ENCODE measurements at places on chromosomes 5 and 9.

DNA sequence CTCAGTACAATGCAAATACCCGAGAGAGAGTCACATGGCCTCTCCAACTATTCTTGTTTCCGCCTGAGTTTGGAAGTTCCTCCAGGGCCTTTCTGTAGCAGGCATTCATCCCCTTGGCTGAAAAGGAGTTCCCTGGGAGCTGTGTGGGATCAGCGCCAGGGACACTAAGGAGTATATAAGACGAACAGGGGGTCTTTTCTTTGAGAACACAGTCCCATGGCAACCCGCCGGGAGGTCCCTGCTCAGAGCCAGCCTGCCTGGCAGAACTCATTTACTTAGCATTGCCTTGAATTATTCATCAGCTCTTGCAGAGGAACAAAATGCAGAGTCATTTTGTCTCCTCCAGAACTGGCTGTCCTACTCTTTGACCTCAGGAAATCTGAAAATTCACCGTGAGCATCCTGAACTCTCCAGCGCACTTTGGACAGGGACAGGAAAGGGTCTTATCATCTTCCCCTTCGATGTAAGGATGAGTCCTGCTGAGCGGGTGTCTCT, 120.4 kb upstream of the OSMR start:
- no peak for DNase-seq

DNA sequence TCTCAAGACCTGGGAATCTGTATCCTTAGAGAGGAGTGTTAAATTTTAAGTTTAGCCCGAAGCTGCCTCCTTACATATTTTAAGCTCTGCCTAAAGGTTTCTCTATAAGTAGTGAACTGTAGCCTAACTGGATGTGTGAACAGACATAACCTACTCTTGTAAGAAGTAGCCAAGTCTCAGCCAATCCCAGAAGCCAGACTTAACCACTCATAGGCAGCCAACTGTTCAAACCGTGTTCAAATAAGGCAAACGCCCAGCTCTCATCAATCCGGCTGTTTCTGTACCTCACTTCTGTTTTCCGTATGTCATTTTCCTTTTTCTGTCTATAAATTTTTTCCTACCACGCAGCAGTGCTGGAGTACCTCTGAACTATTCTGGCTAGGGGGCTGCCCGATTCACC, 58.7 kb upstream of the HRH2 start:
- DNase-seq = no peak

- no peak for DNase-seq
Observed at GRCh38 chr9:4126184-4126865, 173.5 kb downstream of the GLIS3 start.

DNA sequence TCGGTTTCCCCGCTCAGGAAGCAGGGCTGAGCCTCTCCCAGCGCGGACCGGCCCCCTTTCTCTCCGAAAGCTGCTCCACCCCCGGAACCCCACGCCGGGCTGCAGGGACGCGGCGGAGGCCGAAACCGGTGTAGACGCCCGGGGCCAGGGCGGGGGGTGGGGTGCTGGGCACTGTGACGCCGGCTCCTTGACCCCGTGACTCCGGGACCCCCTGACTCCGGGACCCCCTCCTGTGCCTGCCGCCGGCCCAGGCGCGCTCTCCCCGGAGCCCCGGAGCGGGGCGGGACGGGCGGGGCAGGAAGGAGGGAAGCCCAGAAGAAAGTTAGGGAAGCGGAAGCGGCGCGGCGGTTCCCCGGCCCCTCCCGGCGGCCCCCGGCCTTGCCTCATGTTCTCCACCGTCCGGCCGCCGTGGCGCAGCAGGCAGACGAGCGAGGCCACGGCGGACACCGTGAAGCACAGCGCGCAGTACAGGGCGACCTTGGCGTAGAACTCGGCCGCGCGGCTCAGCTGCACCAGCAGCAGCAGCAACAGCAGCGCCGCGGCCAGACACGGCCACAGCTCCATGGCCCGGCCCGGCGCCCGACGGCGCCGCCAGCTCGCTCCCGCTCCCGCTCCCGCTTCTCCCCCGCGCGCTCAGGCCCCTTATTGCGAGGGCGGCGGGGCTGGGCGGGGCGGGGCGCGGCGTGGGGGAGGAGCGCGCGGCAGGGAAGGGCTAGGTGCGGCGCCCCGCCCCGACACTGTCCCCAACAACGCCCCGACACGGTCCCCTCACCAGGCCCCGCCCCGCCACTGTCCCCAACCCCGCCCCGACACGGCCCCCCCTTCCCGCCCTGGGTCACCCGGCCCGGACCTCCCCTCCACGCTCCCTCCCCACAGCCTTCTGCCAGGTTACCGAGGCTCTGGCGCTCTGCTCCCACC, at the start of gene AGPAT2:
Gene AGPAT2, minus strand, starts transcription at position 664 of the 918 bp plus-strand sequence. Its CDS starts 100 bp downstream, at position 564.
- DNase-seq = no peak

- DNase-seq = no peak
Observed at GRCh38 chr5:181088289-181088688, 42.7 kb downstream of the OR2V1 start.

- DNase-seq = no peak
Observed at GRCh38 chr5:1436036-1436435, 9.2 kb downstream of the SLC6A3 start.

GRCh38 chr5:11387382-11387781, 516.9 kb downstream of the CTNND2 start:
- no peak for DNase-seq

DNA sequence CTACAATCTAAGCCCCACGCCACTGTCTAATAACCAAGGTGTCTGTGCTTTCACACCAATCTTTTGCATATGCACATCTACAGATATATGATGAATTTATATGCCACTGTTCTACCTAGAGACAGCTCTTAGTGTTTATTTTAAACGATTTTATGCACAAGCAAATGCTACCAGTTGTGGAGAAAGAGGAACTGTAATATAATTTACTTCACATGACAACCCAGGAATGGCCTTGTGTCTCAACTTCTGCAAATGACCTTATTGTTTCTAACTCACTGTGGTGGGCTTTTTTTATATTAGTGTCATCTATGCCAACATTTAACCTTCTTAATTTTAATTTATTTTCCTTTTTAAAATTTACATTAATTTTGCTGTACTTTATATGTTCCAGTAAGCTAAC, 531.1 kb upstream of the TLE4 start:
- no peak for DNase-seq

DNA sequence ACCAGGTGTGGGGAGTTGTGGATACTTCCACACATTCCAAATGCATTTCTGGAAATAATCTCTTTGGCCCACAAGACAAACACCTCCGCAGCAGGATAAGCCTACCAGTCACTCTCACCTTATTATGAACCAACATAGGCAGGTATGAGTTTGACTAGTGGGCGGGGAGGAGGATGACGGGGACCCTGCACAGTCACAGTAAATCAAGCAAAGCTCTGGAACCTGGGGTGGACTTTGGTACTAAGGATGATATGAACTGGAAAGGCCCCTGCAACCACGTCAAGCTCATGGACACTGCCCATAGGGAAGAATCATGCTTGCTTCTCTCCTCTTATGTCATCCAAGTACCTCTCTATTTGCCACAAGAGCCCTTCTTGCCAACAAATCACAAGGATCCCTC, 259.4 kb downstream of the HSPA4 start:
- no peak for DNase-seq

DNA sequence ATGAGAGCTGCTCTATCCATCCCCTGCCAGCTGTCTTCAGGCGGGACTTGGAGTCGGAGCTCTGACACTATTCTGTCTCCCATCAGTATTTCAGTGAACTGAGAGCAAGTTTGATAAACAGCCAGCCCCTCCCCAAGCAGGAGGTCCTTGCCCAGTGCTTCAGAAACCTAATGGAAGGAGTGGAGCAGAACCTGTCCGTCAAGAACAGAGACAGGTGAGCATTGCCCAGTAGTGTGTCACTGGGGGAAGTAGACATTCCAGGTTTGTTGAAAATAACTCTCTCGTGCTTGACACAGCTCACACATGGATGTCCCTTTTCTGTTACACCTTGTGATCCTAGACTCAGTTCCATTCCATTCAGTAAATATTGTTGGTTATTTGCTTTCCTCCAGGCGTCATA, 13.2 kb upstream of the TLX3 start:
- DNase-seq = no peak

GRCh38 chr9:137194909-137195308, 5.6 kb downstream of the TPRN start:
- DNase-seq = no peak

- no peak for DNase-seq
Observed at GRCh38 chr9:98289614-98290201, 34.3 kb upstream of the TBC1D2 start.

GRCh38 chr5:14134771-14135170, 8.4 kb upstream of the TRIO start:
- no peak for DNase-seq

GRCh38 chr5:73422164-73422563, 26.4 kb downstream of the FOXD1 start:
- no peak for DNase-seq

DNA sequence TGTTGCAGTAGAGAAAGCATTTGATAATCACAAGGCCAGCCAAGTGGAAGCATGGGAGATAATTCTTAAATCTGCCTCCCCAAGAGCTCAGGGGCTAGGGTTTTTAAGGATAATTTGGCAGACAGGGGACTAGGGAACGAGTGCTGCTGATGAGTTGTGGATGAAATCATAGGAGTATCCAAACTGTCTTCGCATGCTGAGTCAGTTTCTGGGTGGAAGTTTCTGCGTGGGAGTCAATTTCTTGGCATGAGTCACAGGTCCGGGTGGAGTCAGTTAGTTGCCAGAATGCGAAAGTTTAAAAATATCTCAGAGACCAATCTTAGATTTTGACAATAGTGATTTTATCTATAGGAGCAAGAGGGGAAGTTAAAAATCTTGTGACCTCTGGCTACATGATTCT, 112.6 kb downstream of the TMC1 start:
- peak; percentile 6 for DNase-seq

DNA sequence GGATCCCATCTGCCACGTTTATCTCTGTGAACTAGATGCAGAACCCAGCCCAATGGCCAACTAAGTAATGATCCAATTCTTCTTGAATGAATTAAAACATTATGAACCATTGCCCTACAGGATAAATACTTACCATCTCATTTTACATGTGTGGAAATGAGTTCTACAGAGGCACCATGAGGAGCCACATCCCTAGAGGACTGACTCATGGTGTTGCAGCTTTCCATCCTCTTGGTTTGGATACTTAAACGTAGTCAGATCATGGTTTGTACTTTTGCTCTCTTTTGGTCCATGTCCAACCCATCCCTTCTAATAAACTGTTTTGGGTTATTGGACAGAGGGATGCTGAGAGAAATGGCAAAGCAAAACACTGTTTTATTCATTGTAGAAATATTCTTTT, 484.8 kb downstream of the EBF1 start:
- peak; percentile 87 for DNase-seq

- DNase-seq = no peak
Observed at GRCh38 chr9:85224301-85224700, 517.5 kb downstream of the AGTPBP1 start.

GRCh38 chr9:135463140-135463539, 16.4 kb upstream of the PPP1R26 start:
- DNase-seq = no peak

DNA sequence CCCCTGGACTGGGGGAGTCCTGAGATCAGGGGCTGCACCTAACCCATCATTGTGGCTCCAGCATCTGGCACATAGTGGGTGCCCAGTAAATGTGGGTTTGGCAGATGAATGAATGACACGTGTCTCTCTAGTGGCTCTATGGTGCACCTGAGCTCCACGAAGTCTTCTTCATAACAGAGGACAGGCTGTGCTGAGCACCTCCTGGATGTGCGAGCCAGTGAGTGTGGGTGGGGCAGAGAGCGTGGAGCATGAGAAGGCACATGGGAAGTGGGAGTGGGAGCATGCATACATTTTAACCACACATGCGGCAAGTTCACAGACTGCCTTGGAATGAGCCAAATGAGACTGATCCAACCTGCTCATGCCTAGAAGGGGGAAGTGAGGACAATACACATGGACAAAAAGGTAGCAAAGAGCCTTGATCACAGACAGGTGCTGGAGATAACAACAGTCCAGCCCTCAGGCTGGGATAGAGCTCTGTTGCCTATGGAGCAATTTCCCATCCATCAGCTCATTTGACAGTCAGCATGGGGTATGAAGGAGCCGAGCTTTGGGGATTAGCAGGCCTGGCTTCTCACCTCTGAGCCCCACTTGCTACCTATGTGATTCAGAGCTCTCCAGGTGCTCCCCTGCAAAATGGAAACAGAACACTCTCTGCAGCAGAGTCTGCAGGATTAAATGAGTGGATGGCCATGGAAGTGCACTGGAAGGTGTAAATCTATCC, 76.2 kb upstream of the TBC1D2 start:
- no peak for DNase-seq

DNA sequence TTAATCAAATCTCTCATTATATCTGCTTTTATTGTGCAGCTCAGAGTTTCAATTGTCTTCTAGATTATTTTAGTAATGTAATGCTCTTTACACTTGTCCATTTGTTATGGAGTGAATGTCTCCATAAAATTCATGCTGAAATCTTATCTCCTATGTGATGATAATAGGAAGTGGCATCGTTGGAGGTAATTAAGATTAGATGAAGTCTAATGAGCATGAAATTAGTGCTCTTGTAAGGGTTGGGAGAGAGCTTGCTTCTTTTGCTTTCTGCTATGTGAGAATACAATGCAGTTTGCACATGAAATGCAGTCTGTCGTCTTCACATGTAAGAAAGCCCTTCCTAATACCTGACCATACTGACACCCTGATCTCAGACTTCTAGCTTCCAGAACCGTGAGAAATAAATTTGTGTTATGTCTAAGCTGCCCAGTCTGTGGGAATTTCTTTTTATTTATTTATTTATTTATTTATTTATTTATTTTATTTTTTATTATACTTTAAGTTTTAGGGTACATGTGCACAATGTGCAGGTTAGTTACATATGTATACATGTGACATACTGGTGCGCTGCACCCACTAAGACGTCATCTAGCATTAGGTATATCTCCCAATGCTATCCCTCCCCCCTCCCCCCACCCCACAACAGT, 1399.2 kb upstream of the CDH6 start:
- no peak for DNase-seq

DNA sequence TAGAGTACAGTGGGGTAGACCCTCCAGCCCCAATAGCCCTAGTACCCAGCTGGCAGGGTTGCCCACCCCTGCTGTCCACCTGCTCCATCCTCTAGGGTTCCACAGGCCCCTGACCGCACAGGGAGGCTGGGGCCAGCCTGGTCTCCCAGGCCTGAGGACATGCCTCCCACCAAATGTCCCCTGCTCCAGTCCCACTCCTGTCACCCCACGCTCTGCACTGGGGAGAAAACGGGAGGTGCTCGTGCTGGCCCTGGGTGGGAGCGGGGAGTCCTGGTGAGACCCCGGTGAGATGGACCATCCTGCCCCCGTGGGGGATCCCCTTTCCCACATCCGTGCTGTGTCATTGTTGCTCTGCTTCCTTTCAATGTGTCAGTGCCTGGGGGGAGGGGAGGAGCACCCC, 12.1 kb downstream of the CPLX2 start:
- DNase-seq = no peak

- no peak for DNase-seq
Observed at GRCh38 chr5:40401284-40402006, 278.3 kb upstream of the PTGER4 start.

All from fibroblast of the conjunctiva (primary cell).